ENCODE measurements at places on chromosomes 3 and 15.

GRCh38 chr3:37321377-37321781, 147.0 kb upstream of the LRRFIP2 start:
- DNase-seq: no peak

DNA sequence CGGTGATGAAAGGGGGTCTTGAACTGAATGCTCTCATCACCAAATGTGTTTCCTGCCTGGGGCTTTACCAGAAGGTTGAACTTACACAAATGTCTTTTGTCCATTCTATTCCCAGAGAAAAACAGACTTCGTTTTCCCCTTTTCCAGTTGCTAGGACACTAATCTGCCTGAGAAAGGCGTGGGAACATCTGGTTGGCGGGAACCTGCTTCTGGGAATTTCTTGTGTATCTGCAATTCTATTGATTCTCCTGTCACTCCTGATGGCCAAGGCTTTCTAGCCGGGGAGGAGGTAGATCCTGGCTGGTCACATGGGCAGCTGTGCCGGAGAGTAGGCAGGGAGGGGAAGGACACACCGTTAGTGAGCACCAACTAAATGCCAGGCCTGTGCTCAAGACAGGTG, 31.1 kb upstream of the CCDC174 start:
- DNase-seq: no peak

DNA sequence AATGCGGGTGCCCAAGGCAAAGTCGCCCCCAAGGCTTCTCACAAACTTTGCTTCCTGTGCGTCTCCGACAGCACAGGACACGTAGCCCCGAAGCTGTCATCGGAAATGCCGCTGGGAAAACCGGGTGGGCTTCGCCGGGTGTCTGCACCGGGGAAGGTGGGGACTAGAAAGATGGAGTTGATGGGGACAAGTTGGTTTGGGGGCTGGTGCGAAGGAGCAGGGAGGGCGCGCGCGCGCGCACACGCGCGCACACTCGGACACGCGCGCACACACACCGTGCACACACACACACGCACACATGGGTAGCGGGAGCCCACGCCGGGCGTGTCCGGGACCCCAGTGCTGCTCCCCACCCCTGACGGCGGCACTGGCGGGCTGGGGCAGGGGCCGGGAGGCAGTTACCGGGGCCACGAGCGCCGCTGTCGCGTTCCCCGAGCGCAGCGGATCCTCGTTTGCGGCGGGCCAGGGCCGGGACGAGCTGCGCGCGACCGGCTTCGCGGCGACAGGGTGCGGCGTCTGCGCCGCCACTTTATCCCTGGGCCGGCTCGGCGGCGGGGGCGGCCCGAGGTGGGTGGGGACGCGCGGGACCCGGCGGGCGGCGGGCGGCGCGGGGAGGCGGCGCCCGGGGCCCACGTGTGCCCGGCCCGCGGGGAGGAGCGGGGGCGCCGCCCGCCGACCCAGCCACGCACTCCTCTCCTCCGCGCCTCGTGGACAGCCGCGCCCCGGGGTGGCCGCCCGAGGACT, 539 bp upstream of the MGLL start:
- no peak for DNase-seq

- DNase-seq: no peak
Observed at GRCh38 chr15:29092376-29093064, 177.1 kb downstream of the NSMCE3 start.

- no peak for DNase-seq
Observed at GRCh38 chr3:69462022-69462825, 76.3 kb upstream of the FRMD4B start.

DNA sequence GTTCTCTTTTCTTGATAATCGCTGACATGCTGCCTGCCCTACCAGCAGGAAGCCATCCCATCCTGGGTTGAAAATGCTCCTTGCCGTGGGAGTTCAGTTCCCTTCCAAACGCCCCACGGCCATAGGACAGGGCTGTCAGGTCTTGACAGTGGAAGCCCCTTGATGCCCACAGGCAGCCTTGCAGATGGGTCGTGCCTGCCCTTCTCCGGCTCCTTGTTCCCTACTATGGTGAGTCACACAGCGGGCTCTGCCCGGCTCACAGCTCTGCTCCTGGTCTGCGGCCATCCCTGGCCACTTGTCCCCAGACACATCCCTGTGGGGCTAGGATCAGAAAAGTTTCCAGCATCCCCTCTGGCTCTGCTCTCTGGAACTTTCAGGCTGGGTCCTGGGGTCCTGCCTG, 6.2 kb upstream of the APBA2 start:
- no peak for DNase-seq

DNA sequence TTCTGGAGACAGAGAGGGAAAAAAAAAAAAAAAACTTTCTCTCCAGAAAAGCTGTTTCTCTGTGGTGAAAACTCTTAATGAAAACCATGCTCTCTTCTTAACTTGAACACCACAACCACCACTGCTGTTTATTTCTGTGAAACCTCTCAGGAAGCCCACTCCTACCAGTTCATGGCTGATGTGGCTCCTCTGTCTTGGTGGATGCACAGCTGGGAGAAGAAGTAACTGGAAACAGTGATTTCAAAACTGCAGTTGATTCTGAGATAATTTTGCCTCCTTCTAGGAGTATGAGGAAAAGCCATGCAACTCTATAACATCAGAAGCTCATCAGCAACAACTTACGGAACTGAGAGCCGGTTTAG, 40.2 kb upstream of the PYGO1 start:
- DNase-seq: no peak

- no peak for DNase-seq
Observed at GRCh38 chr3:197114007-197114406, 84.4 kb upstream of the MELTF start.

GRCh38 chr3:76436894-76437293, 603.0 kb upstream of the ROBO2 start:
- DNase-seq: no peak

- DNase-seq: no peak
Observed at GRCh38 chr15:69467636-69468035, 15.0 kb downstream of the RPLP1 start.

GRCh38 chr3:81024560-81024959, 736.9 kb downstream of the GBE1 start:
- DNase-seq: no peak

DNA sequence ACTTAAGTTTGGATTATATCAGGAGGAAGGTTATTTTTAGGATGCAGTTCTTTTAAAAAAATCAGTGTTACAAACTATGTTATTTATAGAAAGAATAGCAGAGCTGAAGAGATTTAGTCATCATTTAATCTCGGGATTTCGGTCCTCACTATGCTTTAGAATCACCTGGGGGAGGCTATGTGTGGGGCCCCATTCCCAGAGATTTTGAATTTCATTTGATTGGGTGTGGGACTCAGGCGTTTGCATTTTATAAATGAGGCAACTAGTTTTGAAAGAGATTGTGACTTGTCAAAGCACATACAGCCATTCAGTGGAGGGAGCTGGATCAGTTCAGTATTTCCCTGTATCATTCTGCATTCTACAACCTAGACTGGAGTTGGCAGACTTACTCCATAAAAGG, 36.8 kb downstream of the TFG start:
- DNase-seq: no peak

- DNase-seq: no peak
Observed at GRCh38 chr15:80811781-80812315, 32.7 kb downstream of the CEMIP start.

GRCh38 chr3:184117636-184118035, 17.5 kb upstream of the EIF2B5 start:
- DNase-seq: no peak

DNA sequence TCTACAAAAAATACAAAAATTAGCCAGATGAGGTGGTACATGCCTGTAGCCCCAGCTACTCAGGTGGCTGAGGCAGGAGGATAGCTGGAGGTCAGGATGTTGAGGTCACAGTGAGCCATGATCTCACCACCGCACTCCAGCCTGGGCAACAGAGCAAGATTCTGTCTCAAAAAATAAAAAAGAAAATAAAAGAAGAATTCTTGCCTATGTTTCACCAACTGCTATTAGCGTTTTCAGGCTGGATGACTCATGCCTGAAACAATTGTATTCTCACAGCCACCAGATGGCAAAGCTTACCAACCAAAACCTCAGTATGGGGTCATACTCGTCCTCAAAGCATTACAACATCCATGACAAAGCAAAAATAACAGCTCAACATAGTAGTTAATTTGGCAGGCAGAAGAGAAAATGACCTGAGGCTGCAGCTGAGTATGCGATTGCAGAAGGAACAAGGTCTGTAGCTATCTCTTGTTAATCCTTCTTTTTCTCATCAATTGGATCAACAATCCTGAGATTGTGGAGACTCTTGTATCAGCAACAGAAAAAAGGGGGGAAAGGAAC, 52.2 kb downstream of the TP53BP1 start:
- DNase-seq: no peak

- DNase-seq: no peak
Observed at GRCh38 chr15:68584756-68585573, 6.2 kb downstream of the CORO2B start.

DNA sequence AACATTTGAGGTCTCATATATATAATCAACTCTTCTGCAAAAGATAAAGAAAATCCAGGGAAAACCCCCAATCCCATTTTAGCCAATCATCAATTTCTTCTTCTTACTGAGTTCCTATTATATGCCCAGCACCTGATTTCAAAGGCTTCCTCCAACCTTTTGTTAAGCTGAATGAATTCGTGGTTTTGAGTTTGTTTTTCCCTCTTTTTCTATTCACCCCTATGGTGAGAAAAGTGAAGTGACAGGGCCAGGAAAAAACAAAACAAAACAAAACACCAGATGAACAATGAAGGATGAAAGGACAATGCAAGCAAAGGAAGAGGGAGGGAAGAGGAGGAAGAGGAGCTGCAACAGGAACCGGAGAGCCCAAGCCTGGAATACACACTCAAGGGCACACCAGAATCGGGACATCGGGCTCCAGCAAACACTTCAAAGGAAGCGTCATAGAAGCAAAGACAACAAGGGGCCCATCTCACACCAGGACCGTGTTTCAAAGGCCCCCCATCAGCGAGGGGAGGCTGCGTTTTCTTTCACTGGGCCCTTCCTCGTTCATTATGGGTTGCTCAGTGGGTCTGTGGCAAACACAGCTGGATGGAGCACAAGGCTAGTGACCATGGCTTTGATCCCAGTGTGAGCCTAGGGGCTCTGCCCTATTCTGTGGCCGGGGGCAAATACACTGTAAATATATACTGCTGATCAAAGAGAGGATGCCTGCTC, 50.2 kb downstream of the VGLL4 start:
- DNase-seq: no peak

DNA sequence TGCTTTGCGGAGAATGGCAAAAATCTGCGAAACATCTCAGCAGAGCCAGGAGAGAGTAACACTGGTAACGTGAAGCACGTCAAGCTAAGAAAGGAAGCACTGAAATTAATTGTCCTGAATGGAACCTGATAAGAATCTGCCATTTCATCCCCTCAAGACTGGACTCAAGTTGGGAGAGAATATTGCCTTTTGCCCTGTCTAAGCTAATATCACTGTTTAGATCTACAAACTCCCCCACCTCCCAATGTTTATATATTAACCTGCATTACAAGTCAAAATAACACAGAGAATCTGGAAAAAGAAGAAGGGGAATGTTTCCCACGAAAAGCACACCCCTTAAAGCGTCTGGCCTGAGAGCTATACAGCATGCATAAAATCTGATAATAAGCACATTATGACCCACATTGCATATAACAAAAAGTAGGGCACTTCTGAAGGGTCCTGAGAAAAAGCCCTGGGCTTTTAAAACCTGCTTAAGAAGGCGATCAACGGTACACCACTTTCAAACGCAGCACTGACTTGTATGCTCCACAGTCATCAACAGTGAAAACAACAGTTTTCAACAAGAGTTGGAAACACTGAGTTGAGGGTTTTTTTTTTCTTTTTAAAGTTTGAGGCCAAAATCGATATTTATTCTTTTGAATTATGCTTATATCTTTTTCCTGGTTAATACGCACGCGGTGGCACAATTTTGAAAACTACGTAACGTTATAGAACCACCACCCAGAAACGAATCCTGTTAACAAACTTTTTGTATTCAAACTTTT, 1.4 kb upstream of the KAT2B start:
- DNase-seq: no peak

DNA sequence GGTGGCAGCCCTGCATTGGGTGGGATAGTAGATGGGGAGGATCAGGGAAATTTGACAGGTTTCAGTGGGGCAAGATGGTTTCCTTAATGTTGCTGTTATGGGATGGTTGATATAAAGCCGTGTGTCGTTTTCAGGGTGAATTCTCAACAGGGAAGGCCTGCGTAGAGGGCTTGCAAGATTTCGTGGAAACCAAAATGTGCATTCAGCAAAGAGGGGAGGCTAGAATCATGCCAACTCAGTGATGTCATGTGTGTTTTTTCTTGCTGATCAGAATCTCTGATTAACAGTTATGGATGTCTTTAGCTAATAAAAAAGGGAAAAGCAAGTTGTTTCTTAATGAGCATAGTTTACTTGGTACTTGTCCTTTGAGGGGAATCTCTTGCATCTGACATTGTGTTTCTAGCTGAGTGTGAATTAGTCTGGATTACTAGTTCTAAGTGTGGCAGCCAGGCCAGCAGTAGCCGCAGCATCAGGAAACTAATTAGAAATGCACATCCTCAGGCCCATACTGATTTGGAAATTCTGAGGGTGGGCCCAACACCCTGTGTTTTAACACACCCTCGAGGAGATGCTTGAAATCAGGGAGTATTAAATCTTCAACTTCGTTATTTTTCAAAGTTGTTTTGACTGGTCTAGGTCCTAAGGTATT, 24.8 kb downstream of the MRAS start:
- DNase-seq: no peak
